ENCODE measurements at places on chromosomes 2 and 18. TPM values are rescaled to one million over a fixed set of nuclear protein-coding genes. Genes with fewer than 3 reads are reported as not detected.

- no peak for DNase-seq
These were observed 878.8 kb downstream of the TSN start for GRCh38 chr2:122634256-122634655.

- no peak for DNase-seq
These were observed 211.3 kb upstream of the HDAC4 start for GRCh38 chr2:239612133-239612532.

DNA sequence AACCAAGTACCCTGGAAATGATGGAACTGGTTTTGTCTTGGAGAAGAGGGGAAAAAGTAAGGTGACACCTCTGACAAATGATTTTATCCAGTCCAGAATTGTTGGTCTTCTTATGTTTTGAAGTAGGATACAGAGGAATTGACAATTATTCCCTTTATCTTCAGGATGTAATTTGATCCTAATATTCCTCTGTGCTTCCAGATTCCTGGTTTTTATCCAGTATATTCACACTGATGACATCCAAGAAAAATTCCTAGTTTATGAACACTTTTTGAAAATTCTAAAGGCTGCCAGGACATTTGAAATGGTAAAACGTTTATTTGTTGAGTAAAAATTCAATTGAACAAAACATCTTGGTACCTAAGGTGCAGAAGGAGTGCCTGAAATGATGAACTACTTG is 22.2 kb upstream of the ETAA1 start:
- no peak for DNase-seq

GRCh38 chr18:2969695-2970094 is 43.2 kb downstream of the LPIN2 start:
- DNase-seq = no peak

- DNase-seq = no peak
These were observed 719.5 kb downstream of the SLC4A3 start for GRCh38 chr2:220346919-220347318.

The ATOH8 gene
- total RNA-seq = 11.2 TPM

The CCDC85A gene
- total RNA-seq = 2.1 TPM

The SPR gene
- 29.9 TPM for total RNA-seq

DNA sequence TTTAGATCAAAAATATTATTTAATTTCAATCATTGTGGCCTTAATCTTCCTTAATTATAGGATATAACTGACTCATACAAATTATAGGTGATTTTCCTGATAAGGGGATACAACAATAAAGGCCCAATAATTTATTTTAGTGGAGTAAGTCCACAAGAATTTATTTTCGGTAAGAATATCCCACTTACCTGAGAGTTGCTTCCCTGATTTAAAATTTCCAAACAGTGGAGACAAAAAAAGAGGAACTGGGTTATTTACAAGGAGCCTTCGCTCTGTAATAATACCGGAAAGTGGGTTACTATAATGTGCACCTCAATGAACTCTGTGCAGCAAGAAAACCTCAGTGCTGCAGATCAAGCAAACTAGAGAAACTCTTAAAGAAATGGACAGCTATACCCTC is 42.2 kb downstream of the FEZ2 start:
- DNase-seq = no peak

Data from kidney (tissue), 22 donors.